ENCODE measurements at places on chromosomes 7 and 10. TPM values are rescaled to one million over a fixed set of nuclear protein-coding genes. Genes with fewer than 3 reads are reported as not detected.
A peak's percentile ranks its signal among the peaks of the same experiment; 100 is the strongest.

Gene P4HA1
- 24.4 TPM for total RNA-seq

Gene SORCS1
- 0.27 TPM for total RNA-seq

GRCh38 chr10:132924046-132924952 lies 18.1 kb downstream of the CFAP46 start:
- H3K36me3 ChIP-seq = no peaks in the 10 kb centered on the region
- no peak for DNase-seq
- H3K4me3 ChIP-seq = no peak overlapping the region

GRCh38 chr7:75662579-75663301 lies 76.0 kb downstream of the HIP1 start:
- H3K4me1 ChIP-seq = peaks cover 45% of the 10 kb centered on the region
- DNase-seq = no peak
- no peak overlapping the region for H3K4me3 ChIP-seq
- H3K27me3 ChIP-seq = no peaks in the 10 kb centered on the region
- no peaks in the 10 kb centered on the region for H3K36me3 ChIP-seq

GRCh38 chr10:95326396-95326795 lies 35.6 kb upstream of the PDLIM1 start:
- no peaks in the 10 kb centered on the region for H3K4me1 ChIP-seq
- peaks cover 67% of the 10 kb centered on the region for H3K36me3 ChIP-seq
- no peak for DNase-seq
- H3K27ac ChIP-seq = no peak overlapping the region

DNA sequence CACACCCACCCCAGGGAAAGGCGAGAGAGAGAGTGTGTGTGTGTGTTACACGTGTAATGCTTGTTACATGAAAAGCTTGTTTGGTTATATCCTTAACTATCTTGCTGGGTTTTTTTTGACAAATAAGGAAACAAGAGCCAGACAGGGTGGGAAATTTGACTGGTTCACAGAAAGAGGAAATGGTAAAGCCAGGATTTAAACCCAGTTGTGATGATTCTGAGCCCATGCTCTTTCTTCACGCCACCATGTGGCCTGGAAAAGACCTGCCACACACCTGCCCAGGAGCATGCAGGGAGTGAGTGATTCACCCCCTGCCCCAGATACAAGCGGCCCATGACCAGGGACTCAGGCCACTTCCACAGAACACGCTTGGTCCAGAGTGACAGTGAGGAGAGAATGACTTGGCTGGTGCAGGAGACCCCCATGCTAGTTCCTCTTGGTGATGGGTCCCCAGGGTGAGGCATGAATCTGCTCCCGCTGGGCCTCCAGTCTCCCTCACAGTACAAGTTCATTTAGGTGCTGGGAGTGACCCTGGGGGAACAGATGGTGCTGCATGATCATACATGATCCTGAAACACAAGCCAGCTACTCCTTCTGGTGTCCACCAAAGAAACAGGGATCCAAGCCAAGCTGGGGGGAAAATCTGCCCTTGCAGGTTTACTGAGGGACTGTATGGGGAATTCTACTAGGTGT lies 21.0 kb upstream of the EIF5AL1 start:
- H3K36me3 ChIP-seq = no peaks in the 10 kb centered on the region
- no peak overlapping the region for H3K4me3 ChIP-seq
- peaks cover 17% of the 10 kb centered on the region for H3K4me1 ChIP-seq
- DNase-seq = no peak
- H3K27me3 ChIP-seq = no peaks in the 10 kb centered on the region

DNA sequence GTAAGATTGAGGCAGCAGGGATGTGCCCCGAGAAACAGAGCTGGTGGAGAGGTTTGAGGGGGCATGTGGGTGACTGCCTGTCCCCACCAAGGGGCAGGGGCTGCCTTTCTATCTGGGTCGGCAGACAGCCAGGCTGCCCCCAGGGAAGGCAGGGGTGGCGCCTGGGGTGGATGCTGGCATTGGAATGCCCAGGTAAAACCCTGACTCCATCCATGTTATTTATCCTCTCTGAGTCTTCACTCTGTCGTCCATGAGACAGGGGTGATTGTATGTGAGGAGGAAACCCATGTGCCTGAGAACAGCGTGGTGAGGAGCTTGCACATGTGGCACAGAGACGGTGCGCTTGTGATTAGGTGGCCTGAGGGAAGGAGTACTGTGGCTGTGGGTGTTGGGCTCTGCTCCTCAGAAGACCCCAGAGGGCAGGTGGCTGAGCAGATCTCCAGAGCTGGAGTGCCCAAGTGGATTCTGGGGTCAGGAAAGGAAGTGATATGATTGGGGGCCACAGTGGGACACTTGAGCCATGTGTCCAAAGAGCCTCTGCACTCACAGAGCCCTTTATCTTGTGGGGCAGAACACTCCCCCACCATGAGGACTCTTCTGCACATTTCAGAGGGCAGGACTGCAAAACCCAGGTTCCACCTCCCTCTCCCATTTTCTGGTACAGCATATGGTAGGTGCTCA lies 100.4 kb upstream of the RET start:
- no peak for DNase-seq
- H3K36me3 ChIP-seq = no peaks in the 10 kb centered on the region
- no peak overlapping the region for H3K4me3 ChIP-seq
- no peaks in the 10 kb centered on the region for H3K4me1 ChIP-seq

Gene C10orf88
- 3.0 TPM for total RNA-seq

DNA sequence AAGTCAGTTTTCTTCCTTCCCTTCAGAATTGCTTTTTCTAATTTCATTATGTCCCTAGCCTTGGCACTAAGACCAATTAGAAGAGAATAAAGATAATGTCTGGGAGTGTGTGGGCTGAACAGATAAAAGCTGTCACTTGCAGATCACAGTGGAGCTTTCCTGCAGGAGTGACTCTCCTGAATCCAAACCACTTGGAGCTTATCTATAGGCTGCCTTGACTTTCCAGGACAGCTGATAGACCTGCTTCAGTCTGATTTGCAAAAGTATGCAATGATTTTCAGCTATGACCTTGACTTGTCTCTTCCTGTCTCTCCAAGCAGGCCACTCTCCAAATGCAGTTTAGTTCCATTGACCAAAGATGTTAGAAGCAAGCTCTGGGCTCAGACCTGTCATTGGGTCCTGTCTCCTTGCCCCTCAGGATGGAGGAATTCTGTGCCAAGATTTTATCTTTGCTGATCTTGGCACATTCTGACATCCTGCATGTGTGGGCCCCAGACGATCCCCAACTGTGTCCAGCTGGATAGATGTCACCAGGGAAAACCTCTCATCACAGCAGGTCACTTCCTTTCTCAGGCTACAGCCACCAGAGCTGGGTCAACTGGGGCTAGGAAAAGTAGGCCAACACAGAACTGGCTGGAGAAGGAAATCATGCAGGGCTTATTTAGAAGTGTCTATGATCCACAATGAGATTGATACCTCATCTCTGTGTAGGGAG lies 120.9 kb upstream of the ZNF438 start:
- peak overlapping the region; percentile 17 for H3K27ac ChIP-seq
- H3K36me3 ChIP-seq = no peaks in the 10 kb centered on the region
- H3K4me3 ChIP-seq = no peak overlapping the region
- DNase-seq = no peak
- no peaks in the 10 kb centered on the region for H3K27me3 ChIP-seq

DNA sequence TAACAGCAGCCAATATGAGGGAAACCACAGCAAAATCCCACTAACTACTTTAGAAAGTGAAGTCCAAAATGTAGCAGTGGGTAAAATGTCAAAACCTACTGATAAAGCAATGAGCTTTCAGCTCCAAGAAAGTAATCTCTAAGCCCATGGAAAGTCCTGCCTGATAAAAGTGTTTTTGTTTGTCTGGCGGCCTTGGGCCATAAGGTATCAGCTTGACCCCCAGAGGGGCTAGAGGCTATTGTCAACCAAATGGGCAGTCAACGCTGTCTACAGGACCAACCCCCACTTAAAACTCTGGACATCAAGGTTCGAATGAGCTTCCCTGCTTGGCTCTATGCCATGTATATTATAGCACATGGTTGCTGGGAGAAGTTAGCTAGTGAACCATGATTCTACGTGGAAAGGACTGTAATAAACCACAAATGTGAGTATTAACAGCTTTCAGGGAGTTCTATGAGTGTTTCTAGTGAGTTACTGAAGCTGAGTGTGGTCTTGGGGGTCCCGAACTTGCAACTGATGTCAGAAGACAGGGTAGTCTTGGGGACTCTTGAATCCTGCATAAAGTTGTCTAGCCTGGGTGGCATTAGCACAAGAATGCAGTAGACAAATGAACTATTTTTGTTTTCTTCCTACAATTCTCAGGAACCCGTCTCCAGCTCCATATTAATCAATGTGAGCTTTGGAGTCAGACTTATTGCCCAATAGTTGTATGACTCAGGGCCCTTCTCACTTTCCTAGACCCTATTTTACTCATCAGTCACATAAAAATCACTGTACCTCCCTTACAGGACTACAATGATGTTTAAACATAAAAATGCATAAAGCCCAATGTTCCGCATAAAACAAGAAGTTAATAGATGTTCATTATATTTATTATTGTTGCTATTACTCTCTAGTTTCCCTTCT lies 164.9 kb downstream of the DGKI start:
- H3K4me1 ChIP-seq = no peaks in the 10 kb centered on the region
- H3K27ac ChIP-seq = no peak overlapping the region
- H3K27me3 ChIP-seq = no peaks in the 10 kb centered on the region
- H3K36me3 ChIP-seq = no peaks in the 10 kb centered on the region
- H3K4me3 ChIP-seq = no peak overlapping the region
- no peak for DNase-seq

Gene LLCFC1
- not detected for total RNA-seq

GRCh38 chr7:90320418-90320800 lies 695 bp downstream of the FAM237B start:
- no peaks in the 10 kb centered on the region for H3K36me3 ChIP-seq
- H3K4me1 ChIP-seq = no peaks in the 10 kb centered on the region
- no peak overlapping the region for H3K27ac ChIP-seq
- no peak overlapping the region for H3K4me3 ChIP-seq
- no peaks in the 10 kb centered on the region for H3K27me3 ChIP-seq

GRCh38 chr7:30163231-30163894 lies 28.6 kb downstream of the MTURN start:
- H3K27me3 ChIP-seq = no peaks in the 10 kb centered on the region
- H3K27ac ChIP-seq = peak overlapping the region; percentile 31
- H3K36me3 ChIP-seq = no peaks in the 10 kb centered on the region
- H3K4me3 ChIP-seq = peak overlapping the region; percentile 18
- no peak for DNase-seq
- peaks cover 8% of the 10 kb centered on the region for H3K4me1 ChIP-seq

DNA sequence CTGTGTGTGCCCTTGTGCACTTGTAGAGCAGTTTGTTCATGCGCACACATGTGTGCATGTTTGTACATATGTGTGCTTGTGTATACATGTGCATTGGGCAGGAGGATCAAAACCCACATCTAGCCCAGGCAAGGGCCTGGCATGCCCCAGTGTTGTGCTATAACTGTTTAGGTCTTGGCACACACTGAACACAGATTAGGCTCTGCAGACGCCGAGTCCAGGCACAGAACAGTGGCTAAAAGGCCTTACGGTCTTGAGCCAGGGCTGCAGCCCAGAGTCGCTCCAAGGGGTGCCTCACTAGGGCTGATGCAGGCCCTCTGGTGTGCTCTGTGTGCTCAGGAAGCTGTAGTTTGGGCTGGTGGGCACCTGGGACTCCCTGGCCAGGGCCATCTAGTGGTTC lies 55.7 kb downstream of the YKT6 start:
- peaks cover 29% of the 10 kb centered on the region for H3K4me1 ChIP-seq
- peak overlapping the region; percentile 96 for H3K27ac ChIP-seq
- DNase-seq = no peak
- no peak overlapping the region for H3K4me3 ChIP-seq

- H3K27me3 ChIP-seq = no peaks in the 10 kb centered on the region
- no peak overlapping the region for H3K27ac ChIP-seq
Observed at GRCh38 chr7:155491812-155492211, 33.9 kb downstream of the EN2 start.

DNA sequence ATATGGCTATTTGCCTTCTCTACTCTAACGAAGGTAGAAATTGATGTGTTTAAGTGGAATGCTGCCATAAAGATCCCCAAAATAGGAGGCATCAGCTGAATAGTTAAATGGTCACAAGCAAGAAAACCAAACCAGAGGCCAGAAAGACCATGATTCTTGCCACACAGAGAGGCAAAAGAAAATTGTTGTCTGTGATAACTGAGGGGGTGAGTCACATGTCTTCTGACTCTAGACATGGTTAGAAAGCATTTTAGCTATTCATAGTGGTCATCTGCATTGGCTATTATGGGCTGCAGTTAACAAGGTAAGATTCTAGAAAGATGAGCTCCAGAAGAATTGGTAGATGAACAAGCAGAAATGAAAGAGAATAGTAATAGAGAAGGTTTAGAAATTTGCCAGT lies 361.4 kb upstream of the NPSR1 start:
- no peaks in the 10 kb centered on the region for H3K4me1 ChIP-seq
- no peak overlapping the region for H3K4me3 ChIP-seq
- no peaks in the 10 kb centered on the region for H3K27me3 ChIP-seq
- no peak for DNase-seq
- no peak overlapping the region for H3K27ac ChIP-seq

- no peaks in the 10 kb centered on the region for H3K27me3 ChIP-seq
- H3K4me3 ChIP-seq = no peak overlapping the region
- H3K4me1 ChIP-seq = no peaks in the 10 kb centered on the region
- no peaks in the 10 kb centered on the region for H3K36me3 ChIP-seq
Observed at GRCh38 chr7:127504715-127505114, 80.7 kb downstream of the GCC1 start.

GRCh38 chr10:82084904-82085303 lies 209.9 kb downstream of the NRG3 start:
- H3K4me1 ChIP-seq = no peaks in the 10 kb centered on the region
- no peaks in the 10 kb centered on the region for H3K27me3 ChIP-seq
- no peak overlapping the region for H3K27ac ChIP-seq
- no peak for DNase-seq

GRCh38 chr7:123352973-123353372 lies 153.2 kb upstream of the SLC13A1 start:
- no peaks in the 10 kb centered on the region for H3K4me1 ChIP-seq
- H3K27ac ChIP-seq = no peak overlapping the region
- no peak overlapping the region for H3K4me3 ChIP-seq
- no peaks in the 10 kb centered on the region for H3K27me3 ChIP-seq
- DNase-seq = no peak
- H3K36me3 ChIP-seq = no peaks in the 10 kb centered on the region

DNA sequence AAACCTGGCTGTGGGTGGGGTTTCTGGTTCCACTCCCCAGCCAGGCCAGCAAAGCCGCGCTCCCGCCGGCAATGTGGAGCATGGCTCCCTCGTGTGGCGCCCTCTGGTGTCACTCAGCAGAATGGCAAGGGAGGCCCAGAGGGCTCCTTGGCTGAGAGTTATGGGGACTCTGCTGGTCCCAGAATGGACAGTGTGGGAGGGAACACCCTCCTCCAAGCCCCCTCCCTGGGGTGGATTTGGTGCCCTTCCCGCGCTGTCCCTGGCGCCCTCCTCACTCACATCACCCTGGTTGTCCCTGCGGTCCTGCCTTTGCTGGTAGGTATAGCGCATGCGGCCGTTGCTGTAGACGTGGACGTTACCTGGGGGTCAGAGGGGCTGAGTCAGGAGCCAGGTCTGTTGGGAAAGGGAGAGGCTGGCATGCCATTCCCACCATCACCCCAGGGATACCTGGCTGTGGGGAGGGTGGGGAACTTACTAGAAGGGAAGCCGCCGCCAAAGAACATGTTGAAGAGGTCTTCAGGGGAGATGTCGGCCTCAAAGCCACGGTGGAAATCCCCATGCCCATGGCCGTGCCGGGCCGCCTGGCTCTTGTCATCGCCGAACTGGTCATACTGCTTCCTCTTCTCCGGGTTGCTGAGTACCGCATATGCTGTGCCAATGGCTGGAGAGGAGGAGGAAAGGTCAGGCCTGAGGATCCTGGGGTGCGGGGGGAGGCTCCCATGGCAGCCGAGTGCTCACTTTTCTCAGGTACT lies 14.0 kb downstream of the DNAJB12 start:
- no peak overlapping the region for H3K4me3 ChIP-seq
- H3K36me3 ChIP-seq = peaks cover 40% of the 10 kb centered on the region
- no peak for DNase-seq
- H3K27me3 ChIP-seq = no peaks in the 10 kb centered on the region

All from thoracic aorta (tissue), 2 donors.